Stimulated activated CD8-positive, alpha-beta memory T cell treated with anti-CD3 and anti-CD28 coated beads, Interleukin-4, amount 100 ng/mL, for 4 hours (primary cell): ENCODE measurements at places on chromosomes 3 and 15.

- DNase-seq = no peak
These were observed 4.4 kb upstream of the CHAC1 start for GRCh38 chr15:40948706-40949473.

DNA sequence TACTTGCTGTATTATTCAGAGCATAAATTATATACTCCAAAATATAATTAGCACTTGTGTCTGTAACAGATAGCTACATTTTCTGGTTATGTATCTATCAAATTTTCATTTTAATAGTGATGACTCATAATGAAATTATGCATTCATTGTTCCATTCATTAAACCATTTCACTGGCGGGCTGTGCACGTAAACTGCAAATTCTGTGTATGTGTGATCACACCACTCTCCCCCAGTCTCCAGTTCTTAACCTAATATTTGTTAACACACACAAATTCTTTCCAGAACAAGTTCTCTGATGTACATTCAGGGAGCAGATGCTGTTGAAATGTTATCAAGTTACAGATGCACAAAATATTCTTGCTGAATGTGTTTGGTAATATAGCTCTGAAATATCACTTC lies 3.8 kb upstream of the KCNMB2 start:
- no peak for DNase-seq

- no peak for DNase-seq
These were observed 76.2 kb downstream of the PCCB start for GRCh38 chr3:136326316-136326715.

- no peak for DNase-seq
These were observed 162.7 kb upstream of the LYSMD4 start for GRCh38 chr15:99895956-99896311.

DNA sequence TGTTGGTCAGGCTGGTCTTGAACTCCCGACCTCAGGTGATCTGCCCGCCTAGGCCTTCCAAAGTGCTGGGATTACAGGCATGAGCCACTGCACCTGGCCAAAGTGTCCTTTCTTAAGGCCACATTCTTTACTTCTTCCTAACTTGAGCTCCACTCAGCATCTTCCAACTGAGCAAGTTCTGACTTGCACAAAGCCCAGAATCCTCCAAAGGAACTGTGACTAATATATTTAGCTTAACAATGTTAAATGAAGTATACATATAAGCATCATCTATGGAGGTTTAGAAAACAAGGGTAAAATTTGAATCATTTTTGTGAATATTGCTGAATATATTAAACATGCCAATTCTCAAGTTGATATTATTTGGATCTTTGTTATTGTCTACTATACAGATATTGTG lies 93.7 kb downstream of the SHQ1 start:
- no peak for DNase-seq

DNA sequence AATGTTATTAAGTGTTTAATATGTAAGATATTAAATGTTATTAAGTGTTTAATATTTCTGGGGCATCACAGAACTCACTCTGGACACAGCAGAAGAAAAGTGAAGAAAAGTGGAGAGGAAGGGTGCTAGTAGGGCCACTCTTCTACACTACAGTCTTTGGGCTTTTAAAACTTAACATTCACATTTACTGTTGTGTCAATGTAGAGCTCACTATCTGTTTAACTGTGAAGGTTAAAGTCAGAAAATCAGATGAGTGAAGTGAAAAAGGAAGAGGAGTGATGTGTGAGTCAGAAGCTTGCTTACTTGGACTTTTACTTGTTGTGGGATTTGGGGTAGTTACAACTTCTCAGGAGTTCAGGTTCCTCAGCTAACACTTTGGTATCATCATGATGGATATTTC lies 145.3 kb upstream of the DNAJC19 start:
- DNase-seq = no peak

- DNase-seq = no peak
These were observed 194.5 kb upstream of the LRTM1 start for GRCh38 chr3:55122312-55122711.

DNA sequence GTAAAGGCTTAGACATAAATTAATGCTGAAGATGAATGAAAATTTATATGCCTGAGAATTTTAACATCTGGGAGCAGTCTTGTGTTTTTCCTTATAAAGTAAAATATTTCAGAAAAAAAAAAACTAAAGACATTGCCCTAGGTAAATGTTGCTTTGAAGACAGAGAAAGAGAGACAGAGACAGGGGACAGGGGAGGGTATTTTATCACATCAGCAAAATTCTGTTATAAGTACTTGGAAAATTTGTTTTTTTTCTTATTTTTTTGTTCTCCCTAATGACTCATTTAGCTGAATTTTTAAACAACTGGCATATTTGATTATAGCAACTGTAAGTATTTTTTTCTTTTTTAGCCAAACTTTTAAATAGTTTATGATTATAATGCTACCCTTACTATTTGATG lies 1540.6 kb upstream of the GBE1 start:
- no peak for DNase-seq

- DNase-seq = no peak
These were observed 277.0 kb downstream of the RBMS3 start for GRCh38 chr3:29557825-29558224.

- no peak for DNase-seq
These were observed 53.0 kb downstream of the PIAS1 start for GRCh38 chr15:68107142-68107541.

DNA sequence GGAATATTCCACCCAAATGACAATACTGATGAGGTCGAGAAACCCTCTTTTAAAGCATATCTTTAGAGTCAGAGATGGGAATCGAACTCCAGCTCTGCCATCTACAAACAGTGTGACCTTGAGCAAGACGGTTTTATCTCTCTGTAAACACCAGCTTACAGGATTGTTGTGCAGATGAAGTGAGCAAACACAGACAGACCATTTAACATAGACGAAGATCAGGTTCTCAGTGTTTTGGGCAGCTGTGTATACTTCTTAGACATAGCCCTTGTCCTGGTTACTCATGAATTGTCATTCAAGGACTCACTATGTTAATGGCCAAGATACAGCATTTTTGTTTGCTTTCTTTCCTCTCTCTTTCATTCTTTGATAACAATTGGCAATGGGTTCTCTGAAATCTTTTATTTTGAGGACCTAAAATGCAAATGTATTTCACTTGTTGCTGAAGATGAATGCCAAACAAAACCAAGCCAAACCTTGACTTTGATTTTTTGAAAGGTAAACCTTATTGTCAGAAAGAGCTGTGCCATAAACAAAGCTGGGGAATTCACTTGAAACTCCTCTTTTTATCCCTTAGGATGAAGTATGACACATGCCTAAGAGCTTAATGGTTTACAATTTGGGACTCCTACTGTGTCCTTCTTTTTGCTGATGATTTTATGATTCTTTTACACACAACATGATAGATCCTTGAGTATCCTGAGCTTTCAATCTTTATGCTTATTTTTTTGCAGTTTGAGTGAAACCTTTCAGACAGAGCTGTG lies 250.0 kb upstream of the PDZRN3 start:
- DNase-seq = no peak

- no peak for DNase-seq
These were observed 301.9 kb downstream of the CACNA2D3 start for GRCh38 chr3:54424292-54424691.

DNA sequence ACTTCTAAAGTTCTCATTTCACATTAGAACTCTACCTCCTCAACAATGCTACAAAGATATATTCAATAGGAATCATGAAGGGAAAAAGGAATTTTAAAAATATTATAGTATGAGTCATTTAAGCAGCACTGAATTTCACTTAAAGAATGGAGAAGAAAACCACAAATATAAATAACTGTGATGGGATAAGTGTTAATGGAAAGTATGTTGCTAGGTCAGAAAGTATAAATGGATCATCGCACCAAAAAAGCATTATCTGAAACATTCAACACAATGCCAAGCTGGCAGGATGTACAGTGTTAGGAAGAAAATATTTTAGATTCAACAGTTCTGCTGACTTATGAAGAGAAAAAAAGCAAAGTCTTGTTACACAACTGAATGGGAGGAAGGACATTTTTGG lies 101.4 kb downstream of the TFG start:
- no peak for DNase-seq

GRCh38 chr15:100349696-100350433 lies 8.1 kb upstream of the ADAMTS17 start:
- peak; percentile 65 for DNase-seq

DNA sequence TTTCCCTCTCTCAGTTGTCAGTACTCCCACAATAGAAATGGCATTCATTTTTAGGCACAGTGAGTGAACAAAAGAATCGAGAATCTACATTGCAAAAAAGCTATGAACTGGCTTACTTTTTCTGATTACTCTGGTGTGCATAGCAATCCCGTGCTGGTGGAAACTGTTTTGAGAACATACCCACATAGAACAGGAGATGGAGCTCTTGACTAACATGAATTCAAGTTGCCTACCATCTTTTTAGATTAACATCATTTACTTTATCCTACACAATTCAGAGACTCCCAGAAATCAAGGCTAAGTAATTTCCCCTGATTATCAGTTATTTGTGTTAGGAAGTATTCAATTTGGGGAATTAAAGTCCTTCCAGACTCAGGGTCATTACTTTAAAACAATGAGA lies 326.6 kb downstream of the ARPP21 start:
- DNase-seq = no peak

DNA sequence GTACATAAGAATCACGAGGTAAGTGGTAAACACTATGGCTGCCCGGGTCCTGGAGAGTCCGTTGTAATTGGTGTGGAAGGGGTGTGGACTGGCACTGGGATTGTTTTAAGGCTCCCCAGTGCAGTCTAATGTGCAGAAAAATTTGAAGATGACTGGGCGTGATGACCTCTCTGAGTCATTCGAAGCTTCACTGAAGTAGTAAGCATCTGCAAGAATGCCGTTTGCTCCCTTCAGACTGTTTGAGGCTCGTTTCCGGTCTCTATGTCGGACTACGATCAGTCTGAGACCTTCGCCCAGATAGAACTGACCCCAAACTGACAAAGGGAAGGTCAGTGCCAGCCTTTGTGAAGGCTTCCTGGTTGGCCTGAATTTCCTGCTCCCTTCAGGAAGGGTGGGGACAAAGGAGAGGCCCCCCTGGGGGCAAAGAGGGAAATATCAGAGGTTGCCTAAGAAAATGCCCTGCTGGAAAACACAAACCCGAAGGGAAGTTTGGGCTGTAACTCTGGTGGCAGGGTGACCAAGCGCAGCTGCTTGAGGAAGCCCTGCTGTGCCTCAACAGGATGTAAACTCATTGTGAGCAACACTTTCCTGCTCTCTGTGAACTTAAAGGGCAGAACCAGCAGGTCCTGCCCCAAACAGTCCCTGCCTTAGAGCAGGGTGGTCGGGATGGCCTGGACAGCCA lies 34.6 kb downstream of the BTD start:
- no peak for DNase-seq

DNA sequence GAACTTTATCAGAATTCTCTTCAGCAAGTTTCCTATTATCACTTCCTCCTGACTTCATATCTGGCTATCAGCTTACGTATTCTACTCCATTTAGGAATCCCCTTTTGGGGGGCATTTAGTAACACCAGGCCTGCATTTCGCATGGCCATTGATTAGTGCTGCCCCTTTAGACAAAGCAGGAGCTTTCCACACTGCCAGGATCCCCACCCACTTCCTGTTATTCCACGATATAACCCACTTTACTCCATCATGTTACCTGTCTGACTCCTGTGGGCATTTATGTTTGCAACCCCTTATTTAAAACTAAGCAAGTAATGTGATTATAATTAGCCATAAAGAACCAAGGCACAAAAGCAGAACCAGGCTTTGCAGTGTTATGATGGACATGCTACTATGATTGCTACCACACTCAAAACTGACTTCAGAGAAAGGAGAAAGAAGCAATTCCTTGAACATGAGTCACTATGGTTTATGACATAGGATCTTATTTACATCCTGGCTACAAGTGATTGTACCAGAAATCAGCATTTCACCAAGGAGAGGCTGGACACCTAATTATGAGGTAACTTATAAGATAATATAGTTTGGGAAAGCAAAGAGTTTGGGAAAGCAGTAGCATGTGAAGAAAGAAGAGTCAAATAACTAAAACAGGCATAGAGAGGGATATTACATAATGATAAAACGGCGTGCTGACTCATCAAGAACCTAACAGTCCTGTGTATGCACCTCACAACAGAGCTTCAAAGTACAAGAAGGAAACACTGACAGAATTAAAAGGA lies 96.3 kb downstream of the IGSF11 start:
- no peak for DNase-seq

GRCh38 chr3:186361246-186361761 lies 730 bp downstream of the DGKG start:
- DNase-seq = no peak

DNA sequence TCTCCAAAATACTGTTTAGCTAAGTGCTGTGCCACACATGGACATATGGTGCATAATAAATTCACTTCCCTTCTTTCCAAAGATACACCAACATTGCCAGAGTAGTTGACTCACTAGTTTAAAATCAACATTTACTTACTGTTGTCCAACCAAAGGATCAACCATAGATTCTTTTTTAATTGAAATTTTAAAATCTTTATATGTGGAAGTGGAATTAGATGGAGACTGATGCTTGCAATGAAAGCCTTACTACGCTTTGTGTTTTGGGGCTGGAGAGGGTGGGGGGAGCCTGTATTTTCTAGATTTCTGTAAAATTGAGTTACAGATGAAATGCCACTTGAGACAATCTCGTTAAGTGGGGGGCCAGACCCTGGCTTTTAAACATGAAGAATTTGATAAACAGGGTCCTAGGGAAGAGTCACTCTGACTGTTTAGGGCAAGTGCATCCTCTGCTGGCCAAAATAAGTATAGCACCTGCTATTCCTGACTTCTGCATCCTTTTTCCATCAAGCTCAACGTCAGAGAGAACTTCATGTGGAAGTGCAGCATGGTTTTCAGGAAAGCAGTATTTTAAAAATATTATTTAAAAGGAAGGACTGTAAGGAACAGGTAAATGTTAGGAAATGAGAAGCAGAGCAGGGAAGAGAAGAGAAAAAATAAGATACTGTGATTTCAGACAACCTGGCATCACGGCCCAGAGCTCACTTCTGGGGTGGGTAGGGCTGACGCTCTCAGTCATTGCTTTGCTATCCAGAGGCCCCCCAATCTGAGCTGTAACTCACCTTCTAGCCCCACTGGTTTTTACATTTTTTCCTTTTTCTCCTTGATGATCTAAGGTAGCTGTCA lies 76.7 kb downstream of the BOC start:
- peak; percentile 19 for DNase-seq

DNA sequence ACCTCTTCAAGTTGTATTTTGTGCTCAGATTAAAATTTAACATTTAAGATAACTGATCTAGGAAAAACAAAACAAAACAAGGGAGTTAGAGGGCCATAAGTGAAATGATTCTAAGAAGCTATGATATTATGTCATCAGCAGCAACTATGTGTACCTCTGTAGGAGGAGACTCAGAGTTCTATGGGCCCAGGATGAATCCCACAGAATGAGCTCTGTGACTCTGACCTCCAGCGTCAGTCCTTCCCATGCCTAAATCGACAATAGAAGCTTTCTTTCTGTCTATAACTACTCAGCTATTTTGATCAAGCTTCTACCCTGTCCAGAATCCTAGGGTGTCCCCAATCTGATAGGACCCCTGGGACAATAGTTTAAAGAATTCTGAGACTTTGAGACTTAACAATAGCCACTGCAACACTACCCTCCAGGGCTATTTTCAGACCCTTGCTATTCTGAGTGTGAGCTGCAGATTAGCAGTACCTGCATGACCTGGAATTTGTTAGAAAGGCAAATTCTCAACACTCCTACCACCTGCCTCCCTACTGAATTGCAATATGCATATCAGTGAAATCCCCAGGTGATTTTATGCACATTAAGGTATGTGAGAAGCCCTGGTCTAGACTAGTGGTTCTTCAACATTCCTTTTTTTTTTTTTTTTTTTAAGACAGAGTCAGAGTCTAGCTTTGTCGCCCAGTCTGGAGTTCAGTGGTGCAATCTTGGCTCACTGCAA lies 66.7 kb downstream of the ARHGAP31 start:
- no peak for DNase-seq
